ENCODE measurements at places on chromosomes 6 and 20.

- no peak for DNase-seq
Measured at GRCh38 chr6:158867381-158868121, 48.4 kb upstream of the EZR start.

DNA sequence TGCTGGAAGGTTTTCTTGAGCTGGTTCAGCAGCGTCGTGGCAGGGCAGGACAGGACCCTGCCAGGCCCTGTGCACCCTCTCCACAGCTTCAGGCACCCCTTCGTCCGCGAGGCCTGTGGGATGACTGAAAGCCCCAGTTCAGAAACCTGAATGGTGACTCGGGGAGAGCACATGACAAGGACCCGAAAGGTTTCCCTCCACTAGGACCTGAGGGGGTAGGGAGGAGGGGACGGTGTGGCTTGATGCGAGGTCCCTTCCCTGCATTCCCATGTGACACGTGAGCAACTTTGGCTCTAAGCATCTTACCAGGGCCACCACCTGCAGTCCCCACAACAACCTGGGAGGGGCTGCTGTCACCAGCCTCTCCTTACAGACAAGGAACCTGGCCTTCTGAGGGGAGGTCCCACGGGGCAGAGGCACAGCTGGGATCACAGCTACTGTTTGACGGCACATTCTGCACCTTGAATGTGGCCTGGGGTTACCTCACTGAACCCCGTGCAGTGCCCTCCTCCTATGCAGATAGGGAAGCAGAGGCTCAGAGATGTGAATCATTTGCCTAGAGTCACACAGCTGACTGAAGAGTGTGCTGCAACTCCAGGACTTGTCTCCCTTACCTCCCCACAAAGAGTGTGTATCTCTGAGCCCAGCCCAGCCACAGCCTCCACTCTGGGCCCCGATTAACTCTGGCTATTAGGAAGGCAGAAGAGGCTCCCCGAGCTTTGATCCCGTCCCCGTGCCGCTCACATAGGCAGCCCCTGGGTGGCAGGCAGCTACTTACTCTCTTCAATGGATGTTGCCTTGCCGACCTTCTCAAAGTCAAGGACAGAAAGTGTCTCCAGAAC, 84.6 kb downstream of the PTPN1 start:
- no peak for DNase-seq

- DNase-seq: no peak
Measured at GRCh38 chr20:33791959-33792597, 19.1 kb upstream of the CHMP4B start.

GRCh38 chr6:120230008-120230407, 880.4 kb upstream of the MAN1A1 start:
- DNase-seq: no peak

GRCh38 chr20:19886661-19887288, 128.7 kb downstream of the RIN2 start:
- no peak for DNase-seq

- no peak for DNase-seq
Measured at GRCh38 chr20:58228484-58229197, at the start of gene ANKRD60. TSS of gene ANKRD60 (minus strand) at chr20:58228653. CDS start at chr20:58228653, 0 bp downstream.

- no peak for DNase-seq
Measured at GRCh38 chr6:138600726-138601125, 101.4 kb upstream of the NHSL1 start.

- DNase-seq: no peak
Measured at GRCh38 chr20:38450412-38450975, 15.4 kb upstream of the SNHG17 start.

DNA sequence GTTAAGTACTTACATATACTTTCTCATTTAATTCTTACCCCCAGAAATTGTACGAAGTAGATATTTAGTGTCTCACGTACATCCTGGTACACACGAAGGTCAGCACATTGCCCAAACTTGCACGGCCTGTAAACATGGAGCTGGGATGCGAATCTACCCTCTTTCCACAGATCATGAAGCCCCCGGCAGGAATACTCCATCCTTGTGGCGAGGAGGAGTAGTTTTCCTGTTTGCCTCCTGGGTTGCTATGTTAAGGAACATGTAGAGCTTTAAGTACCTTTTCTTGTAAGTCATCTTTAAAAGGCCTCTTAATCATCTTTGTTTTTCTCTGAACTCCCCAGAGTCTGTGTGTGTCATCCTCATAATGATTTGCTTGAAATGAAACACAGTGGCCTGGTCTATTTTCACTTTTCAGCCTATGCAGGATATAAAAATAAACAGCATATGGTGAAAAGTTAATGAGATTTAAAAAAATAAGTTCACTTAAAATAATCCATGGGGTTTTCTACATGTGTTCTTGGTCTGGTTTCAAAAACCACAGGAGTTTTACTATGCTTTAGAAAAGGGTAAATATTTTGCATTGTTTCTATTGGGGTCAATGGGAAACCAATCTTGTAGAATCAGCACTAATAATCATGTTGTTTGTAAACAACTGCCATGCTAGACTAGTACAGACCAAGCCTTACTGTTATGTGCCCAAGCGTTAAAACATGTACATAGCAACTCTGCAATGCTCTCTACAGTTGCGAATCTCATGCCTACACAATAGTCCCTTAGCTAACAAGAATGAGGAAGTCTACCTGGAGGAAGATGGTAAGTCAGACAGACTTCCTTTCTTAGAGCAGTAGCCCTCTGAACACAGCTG, 9.3 kb upstream of the ARID1B start:
- DNase-seq: no peak

DNA sequence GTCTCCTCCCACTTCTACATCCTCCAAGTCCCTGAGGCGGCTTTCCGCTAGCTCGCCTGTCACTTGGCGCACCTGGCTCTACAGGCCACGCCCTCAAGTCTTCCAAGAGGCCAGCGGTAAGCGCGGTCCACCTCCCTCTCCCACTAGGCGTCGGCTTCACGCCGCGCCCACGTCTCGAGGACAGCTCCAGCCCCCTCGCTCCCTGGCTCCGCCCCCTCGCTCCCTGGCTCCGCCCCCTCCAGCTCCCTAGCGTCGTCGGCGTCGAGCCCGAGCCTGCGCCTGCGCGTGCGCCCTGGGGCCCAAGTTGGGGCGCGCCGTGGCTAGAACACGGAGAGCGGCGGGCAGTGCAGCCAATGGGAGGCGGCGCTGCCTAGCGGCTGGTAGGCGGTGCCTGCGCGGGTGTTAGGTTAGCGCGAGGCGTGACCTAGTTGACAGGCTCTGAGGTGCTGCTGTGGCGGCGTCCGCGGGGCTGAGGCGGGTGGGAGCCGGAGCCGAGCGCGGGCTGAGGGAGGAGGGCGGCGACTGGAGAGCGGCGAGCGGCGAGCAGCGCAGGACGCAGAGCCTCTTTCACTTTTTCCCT, at the start of gene MACROD2:
TSS of gene MACROD2 (plus strand) at position 431 of the 580 bp plus-strand sequence.
- peak; percentile 98 for DNase-seq

GRCh38 chr6:99426451-99426757, 1.3 kb upstream of the PNISR start:
- DNase-seq: no peak

DNA sequence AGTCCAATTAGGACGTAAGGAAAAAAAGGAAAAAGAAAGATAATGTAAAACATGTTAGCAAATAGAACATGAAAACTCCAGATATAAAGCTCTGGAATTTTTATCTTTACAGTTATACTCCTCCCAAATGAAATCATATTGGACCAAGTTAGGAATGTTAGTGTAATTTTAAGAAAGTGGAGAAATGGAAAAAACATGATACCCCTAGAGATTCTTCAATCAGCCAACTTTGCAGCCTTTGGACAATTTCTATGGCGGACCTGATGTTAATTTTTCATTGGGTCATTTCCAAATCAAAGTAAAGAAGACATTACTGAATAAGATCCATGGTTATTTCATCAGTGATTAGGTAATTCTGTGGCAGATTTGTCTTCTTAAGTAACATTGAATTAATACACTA, 748.7 kb downstream of the RFPL4B start:
- no peak for DNase-seq

DNA sequence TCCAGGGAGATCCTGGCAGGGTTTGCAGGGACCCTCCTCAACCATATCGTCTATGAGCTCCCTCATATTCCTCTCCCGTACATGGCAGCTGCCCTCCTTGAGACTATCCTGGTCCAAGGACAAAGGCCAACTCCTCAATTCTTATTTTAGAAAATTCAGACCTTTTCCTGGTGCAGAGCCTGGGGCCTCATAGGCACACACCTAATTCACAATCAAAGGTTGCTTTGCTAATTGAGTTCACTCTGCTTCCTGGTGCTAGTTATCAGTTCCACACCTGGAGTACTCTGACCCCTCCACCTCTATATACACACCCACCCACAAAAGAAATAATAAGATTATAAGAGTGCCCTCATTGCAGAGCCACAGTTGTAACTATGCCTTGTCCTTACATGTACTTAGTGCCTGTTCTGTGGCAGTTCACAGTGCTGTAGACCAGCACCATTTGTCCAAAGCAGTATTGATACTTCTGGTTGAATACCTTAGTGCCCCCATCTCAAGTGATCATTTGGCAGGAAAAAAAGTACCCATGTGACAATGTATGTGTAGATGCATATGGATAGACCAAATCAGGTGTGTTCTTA, 38.7 kb downstream of the GSS start:
- DNase-seq: no peak

DNA sequence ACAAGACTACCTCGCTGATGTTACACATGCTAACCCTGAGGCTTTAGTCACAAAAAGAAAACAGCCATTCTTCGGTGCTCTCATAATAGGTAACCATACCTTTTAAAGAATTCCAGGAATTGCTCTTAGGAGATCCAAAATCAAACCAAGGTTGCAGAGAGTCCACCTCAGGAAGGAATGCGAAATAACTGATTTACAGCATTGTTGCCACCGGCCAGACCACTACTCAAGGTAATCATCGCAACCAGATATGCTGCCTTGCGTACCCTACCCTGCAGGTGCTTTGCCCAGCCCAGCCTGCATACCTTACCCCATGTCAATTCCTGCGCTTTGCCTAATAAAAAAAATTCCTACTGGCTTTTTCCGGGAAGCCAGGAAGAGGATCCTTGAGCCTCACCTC, 27.0 kb downstream of the NUP153 start:
- DNase-seq: no peak

- DNase-seq: no peak
Measured at GRCh38 chr20:55135923-55136322, 660.5 kb downstream of the DOK5 start.

- DNase-seq: peak; percentile 47
Measured at GRCh38 chr6:140623498-140623897, 1249.0 kb upstream of the CITED2 start.

GRCh38 chr20:7966176-7966575, 25.9 kb upstream of the HAO1 start:
- DNase-seq: no peak

GRCh38 chr6:142361779-142362750, 60.3 kb downstream of the ADGRG6 start:
- no peak for DNase-seq

GRCh38 chr6:156517088-156517487, 260.1 kb upstream of the ARID1B start:
- no peak for DNase-seq

DNA sequence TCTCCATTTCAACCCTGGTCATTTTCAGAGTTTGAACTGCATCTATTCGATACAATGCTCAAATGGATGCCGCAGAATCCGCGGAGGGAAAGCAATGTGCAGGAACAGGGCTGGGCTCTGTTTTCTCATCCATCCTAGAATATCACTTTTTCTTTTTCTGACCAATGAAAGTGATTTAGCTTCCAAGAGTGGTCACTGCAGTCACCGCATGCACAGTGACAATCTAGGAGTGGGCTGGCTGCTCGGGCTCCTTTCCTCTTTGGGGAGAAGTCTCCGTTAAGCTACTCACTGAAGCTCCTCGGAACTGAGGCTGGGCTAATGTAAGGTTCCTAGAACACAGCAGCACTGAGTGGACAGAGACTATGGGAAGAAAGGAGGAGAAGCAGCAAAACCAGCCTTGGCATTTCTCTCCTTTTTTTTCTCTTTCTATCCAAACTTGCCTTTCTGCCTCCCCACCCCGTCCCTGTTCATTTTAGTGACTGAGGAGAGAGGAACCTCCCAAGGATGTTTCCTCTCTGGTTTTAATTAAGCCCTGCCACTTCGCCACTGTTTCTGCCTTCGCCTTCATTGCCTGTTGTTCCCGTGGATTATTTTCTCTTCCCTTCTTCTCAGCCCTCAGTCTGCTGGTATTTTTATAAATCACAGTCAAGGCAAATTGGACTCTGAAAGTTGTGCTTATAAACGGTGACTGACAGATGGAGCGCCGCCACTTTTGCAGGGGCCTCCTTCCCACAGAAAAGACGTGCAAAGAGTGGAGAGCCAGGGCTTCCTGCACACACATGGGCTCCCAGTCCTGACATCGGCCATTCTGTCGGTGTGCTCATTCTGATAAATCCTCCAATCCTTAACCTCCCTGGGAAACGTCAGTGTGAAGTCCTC, 41.1 kb downstream of the RAMACL start:
- no peak for DNase-seq

DNA sequence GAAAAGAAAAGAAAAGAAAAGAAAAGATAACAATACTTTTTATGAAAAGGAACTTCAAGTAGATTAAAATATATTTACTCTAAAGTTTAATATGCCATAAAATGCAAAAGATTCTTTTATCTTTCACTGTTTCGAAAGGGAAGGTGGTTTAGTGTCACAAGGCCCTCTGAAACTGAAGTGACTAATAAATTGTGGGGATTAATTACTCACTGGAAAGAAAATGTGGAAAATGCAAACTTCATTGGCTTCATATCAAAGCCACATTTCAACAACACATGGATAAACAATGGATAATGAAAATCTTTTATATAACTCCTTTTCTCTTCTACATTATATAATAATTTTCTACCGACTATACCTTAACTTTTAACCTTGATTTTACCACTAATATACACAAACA, 320.5 kb upstream of the RSPO3 start:
- no peak for DNase-seq

- no peak for DNase-seq
Measured at GRCh38 chr6:1285556-1285955, 26.3 kb upstream of the FOXQ1 start.

- no peak for DNase-seq
Measured at GRCh38 chr6:116611056-116611455, 5.2 kb upstream of the RSPH4A start.

DNA sequence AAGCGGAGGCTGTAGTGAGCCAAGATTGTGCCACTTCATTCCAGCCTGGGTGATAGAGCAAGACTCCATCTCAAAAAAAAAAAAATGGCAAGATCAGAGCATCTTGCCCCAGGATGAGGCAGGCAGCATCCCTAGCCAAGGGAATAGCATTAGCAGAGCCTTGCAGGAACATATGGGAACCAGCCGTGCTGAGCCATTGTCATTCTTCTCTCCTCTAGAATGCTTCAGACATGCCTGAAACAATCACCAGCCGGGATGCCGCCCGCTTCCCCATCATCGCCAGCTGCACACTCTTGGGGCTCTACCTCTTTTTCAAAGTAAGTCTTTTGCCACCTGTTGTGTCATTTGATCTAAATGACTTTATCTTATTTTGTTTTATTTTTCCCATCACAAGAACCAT, 13.0 kb downstream of the HM13 start:
- DNase-seq: no peak

All from SW480 (cell line).